Fibroblast of the aortic adventitia (primary cell): ENCODE measurements at places on chromosomes 2 and 18. TPM values are rescaled to one million over a fixed set of nuclear protein-coding genes. Genes with fewer than 3 reads are reported as not detected.

Gene MYO5B
- 0.09 and 0.16 TPM in 2 replicates for total RNA-seq

Gene C2orf78
- not detected in 2 replicates for total RNA-seq

Gene PLCD4
- 1.2 and 6.4 TPM in 2 replicates for total RNA-seq

GRCh38 chr18:79062806-79063205 lies 6.4 kb upstream of the ATP9B start:
- no peak for DNase-seq

GRCh38 chr2:145277922-145278321 lies 758.0 kb upstream of the ZEB2 start:
- DNase-seq, result peak; percentile 10

GRCh38 chr2:80706541-80706940 lies 402.0 kb upstream of the LRRTM1 start:
- no peak for DNase-seq

- DNase-seq, result no peak
Observed at GRCh38 chr2:28668880-28669279, 82.8 kb upstream of the PPP1CB start.

GRCh38 chr2:114609801-114610200 lies 167.4 kb downstream of the DPP10 start:
- no peak for DNase-seq

- no peak for DNase-seq
Observed at GRCh38 chr2:125925891-125926546, 729.9 kb upstream of the GYPC start.

GRCh38 chr2:152175012-152175367 lies 573 bp downstream of the STAM2 start:
- DNase-seq, result no peak

DNA sequence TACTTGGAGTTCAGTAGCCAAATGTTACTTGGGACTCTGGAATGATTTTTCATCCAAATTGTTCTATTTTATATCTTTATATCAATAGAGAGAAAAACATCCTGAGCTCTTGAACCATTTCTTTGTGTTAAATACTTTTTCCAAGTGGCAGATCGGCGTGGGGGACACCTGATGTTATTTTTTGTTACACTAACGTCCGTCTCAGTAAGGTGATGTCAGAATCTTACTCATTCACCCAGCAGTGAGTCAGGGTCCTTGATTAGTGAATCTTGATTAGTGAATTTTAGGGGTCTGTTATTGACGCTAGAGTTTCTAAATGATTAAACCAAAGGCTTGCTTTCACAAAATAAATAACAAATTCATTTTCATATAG lies 1.7 kb downstream of the MIB1 start:
- no peak for DNase-seq
